Sigmoid colon (tissue), 7 donors: ENCODE measurements at places on chromosomes 4 and X.

DNA sequence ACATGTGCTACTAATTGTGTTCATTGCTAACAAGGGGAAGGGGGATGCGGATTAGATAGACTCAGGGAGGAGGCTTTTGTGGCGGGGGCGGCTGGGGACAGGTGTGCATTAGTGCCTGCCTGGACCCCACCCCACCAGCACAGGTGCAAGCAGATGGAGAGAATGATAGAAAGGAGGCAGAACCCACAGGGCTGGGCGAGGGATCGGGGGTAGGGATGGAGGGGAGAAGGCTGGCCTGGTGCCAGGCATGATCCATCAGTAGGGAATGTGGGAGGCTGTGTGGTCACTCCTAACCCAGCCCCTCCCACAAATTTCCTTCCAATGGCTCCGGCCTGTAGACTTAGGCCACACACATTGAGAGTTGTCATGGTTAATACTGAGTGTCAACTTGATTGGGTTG, 30.5 kb upstream of the CRMP1 start:
- no peak for DNase-seq

GRCh38 chr4:90039122-90039521, 88.1 kb upstream of the CCSER1 start:
- DNase-seq = no peak

GRCh38 chr4:109985993-109986974, 73.6 kb downstream of the EGF start:
- no peak for DNase-seq

GRCh38 chrX:140157143-140157542, 191.8 kb upstream of the CXorf66 start:
- DNase-seq = no peak

DNA sequence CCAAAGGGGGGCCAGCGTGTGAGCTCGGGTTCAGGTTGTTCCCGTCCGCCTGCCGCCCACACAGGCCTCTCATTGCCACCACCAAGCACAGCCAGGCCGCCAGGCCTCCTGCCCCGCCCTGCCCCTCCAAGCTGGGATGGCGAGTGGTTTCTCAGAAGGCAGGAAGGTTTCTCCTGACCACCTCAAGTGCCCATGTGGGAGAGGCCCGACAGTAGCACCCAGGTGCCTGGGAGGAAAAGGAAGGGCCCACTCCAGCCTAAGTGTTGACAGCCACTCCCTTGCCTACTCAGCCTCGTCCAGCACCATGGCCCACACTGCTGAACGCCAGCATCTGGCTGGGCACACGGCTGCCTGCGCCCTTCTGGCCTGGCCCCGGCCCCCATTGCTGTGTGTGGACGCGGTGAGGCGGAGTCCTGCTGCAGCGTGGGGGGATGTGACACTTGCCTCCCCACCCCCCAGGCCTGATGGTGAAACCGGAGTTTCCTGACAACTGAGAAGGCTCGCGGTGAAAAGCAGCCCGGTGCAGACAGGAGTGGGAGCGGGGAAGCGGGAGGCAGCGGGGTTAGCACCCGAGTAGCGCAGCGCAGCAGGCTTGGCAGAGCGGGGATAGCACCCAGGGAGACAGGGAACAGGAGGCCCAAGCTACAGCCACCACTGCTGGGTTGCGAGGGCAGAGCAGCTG, 19.2 kb downstream of the FLNA start:
- no peak for DNase-seq

GRCh38 chrX:75547783-75548182, 24.9 kb upstream of the ZDHHC15 start:
- DNase-seq = peak; percentile 86

DNA sequence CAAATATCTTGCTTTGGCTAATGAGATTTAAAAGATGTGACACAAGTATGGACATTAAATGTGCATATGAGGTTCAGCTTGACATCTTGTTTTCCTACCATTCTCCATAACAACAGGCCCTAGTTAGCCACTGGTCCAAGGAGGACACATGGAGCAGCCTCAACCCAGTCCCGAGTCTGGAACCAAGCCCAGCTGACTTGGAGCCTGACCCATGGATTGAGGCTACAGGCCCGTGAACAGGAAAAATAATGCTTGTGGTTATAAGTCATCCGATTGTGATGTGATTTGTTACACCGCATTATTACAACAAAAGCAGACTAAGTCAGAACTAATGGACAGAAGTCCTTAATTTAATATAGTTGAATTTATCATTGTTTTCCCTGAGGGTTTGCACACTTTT, 123.2 kb upstream of the BANK1 start:
- DNase-seq = no peak

DNA sequence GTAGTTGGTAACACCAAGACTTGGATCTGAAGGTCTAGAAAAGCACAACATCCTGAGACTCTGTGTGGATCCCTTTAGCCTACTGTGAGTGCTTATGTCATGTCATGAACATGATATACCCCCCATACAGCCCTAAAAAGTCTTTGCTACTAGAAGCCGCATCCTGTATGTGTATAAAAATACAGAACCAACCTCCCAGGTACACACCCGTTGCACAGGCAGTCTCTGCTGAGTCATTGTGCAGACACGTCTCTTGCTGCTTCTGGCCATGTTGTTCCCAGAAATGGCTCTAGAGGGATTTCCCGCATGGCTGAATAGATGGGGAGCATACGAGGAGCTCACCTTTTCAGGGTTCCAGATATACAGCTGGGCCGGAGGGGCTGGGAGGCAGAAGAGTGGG, 93.3 kb downstream of the MAMLD1 start:
- DNase-seq = no peak

DNA sequence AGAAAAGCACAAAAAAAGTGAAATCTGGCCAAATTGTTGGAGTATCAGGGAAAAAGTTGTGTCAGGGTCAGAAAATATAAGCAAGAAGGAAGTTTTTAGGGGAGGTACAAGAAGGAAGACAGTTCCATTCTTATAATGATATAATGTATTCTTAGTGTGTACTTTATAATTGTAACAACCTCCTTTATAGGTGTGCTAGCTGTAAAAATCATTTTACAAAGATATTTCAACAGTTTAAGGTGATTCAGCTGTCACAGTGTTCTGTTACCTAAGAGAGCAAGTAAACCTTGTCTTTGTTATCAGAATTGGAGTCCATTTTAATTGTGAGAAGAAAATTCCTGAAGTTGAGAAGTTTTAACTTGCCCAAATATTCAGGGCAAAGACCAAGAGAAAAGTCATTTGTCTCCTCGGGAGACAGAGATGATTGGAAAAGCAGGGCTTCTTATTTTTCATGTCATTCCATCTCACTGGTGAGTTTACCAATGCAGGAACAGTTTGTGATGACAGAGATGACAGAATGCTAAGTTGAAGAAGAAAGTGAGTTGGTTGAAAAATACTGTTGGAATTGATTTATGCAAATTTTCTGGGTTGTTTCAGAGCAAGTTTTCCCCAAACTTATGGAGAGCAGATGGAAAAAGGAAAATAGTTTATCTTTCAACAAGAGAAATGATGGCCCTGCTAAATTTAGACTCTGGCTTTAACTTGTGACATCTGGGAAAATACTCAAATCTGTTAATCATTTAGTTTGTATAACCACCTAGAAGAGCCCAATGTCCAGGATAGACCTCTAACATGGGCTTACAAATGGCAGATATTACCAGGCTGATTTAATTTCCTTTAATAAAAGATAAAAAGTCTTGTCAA, 14.8 kb downstream of the INTS6L start:
- no peak for DNase-seq

DNA sequence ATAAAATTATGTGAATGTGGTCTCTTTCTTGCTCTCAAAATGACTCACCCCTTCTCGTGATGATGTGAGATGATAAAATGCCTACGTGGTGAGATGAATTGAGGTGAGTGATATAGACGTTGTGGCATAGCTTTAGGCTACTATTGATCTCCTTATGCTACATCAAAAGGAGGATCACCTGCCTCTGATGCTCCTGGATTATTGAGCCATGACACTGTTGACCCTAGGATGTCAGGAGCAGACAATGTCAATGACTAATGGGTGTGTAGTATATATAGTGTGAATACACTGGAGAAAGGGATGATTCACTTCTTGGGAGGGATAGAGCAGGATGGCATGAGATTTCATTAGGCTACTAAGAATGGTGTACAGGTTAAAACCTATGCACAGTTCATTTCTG, 210.7 kb upstream of the PRPS2 start:
- DNase-seq = no peak

- no peak for DNase-seq
These were observed 58.8 kb upstream of the FTHL17 start for GRCh38 chrX:31130457-31131220.

DNA sequence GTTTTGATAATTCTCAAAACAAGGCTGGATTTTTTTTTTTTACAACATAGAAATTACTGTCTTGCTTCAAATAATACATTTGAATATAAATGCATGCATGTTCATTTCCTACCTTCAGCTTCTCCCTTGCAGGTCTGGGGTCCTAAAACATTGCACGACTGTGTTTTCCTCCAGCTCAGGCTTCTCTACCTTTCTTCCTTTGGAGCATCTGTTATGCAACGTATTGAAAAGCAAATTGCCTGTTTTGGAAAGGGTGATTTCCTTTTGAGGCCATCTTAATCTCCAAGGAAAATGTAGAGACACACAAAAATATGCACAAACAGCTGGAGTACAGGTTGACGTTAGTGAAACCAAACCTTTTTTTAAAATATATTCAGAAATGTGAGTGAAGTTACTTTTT, 115.6 kb upstream of the TLL1 start:
- no peak for DNase-seq

GRCh38 chr4:179719766-179720450, 2277.7 kb upstream of the AGA start:
- no peak for DNase-seq

- DNase-seq = no peak
These were observed 64.5 kb downstream of the TENM3 start for GRCh38 chr4:182307746-182308145.

- no peak for DNase-seq
These were observed 217.2 kb upstream of the HCCS start for GRCh38 chrX:10893976-10894375.

DNA sequence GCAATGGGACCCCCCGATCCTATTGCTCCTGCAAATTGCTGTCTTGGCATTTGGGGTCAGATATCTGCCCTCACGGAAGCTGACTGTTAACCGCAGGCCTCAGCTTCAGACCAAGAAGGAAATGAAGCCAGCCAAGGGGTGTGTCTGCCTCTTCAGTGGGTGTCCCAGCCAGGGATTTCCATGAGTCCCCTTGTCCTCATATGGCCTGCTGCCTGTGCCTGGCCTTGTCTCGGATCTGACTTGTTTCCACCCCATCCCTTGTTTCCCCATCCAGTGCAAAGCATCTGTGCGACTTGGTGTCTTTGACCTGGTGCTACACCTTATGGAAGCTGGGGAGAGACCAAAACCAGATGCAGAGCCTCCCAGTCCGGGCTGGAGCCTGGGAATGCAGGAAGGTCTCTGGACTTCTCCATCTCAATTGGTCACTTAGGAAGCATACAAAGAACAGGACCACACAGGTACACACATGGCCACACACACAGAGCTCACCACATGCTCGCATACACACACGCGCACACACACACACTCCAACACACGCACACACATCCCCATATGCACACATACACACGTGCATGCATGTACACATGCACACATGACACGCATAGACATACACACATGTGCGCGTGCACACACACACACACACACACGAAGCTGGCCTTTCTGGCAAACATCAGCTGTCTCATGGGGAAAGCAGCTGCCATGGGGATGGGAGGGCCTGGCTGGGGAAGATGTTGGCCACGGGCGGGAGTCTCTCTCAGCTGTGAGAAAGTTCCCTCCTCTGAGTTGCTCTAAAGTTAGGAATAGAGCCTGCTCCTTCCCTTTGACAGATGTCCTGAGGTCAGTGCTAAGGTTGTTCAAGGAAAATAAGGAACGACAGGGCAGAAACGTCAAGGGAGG, 65.5 kb downstream of the CRMP1 start:
- no peak for DNase-seq

DNA sequence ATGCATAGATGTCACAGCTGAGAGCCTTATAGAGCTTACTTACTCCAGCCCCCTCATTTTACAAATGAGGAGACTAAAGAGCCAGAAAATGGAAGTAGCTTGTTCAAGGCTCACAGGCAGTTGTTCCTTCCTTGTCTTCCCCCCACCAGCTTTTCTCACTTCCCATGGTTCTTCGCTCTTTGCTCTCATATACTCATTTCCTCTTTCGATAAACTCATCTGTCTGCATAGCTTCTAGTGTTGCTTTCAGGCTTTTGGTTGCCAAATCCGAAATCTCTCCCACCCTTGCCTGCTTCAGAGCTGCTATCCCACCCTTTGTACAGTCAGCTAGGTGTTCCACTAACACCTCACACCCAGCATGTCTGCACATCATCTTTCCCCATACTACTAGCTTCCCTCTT, 25.0 kb upstream of the GJB1 start:
- no peak for DNase-seq

DNA sequence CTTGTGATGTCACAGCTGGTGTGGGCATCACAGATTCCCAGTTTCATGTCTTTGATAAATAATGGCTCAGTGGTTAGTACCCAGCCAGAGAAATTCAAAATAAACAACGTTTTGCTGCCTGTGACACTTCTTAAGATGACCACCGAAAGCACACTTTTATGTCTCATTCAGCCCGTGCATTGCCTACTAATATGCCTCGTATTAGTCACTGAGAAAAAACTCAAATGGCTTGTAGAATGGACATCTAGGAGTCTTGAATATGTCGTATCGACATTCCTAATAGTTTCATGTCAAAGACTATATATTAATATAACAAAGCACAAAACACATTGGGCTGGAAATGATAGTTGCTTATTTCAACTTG, 103.9 kb upstream of the FAT1 start:
- no peak for DNase-seq

DNA sequence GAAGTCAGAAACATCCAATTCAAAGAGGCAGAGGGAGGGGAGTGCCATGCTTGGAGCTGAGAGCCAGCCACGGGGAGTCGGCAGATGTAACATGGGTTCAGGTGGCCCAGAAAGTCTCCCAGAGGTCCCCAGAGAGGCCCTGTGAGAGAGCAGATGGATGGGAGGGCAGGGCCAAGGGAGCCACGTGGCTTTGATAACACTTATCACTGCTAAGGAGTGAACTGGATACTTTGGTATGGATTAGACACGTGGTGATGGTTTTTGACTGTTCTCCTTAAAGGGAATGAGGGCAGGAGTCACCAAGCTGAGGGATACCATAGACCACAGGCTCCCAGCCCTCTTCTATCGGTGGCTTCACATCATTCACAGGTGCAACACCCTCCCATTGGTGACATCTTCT, 13.7 kb downstream of the CCKAR start:
- no peak for DNase-seq

- no peak for DNase-seq
These were observed 17.7 kb downstream of the PPP2R3B start for GRCh38 chrX:368811-369562.

GRCh38 chr4:948101-948935, 16.1 kb downstream of the TMEM175 start:
- DNase-seq = peak; percentile 58
